ENCODE measurements at places on chromosomes 5 and 9. TPM values are rescaled to one million over a fixed set of nuclear protein-coding genes. Genes with fewer than 3 reads are reported as not detected.

DNA sequence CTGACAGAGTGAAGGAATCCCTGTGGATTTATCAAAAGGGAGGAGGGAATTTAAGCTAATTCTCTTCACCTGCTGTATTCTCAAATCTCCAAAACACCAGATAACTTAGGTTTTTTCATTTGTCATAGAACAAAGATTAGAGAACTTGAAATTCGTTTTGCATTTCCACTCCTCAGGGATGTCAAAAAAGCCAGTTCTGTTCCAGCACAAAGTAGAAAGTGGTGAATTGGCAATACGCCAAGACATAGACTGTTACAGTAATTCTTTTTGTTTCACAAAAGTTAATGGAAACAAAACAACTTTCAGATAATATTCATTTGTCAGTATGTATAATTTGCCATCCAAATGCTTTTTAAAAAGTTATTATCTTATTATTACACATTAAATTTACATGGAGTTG lies 15.0 kb downstream of the S1PR3 start:
- no peaks in the 10 kb centered on the region for H3K4me1 ChIP-seq
- no peaks in the 10 kb centered on the region for H3K36me3 ChIP-seq
- H3K27ac ChIP-seq: no peak overlapping the region
- H3K27me3 ChIP-seq: peaks cover 4% of the 10 kb centered on the region
- H3K4me3 ChIP-seq: no peak overlapping the region

IL13 gene
- total RNA-seq: not detected

DNA sequence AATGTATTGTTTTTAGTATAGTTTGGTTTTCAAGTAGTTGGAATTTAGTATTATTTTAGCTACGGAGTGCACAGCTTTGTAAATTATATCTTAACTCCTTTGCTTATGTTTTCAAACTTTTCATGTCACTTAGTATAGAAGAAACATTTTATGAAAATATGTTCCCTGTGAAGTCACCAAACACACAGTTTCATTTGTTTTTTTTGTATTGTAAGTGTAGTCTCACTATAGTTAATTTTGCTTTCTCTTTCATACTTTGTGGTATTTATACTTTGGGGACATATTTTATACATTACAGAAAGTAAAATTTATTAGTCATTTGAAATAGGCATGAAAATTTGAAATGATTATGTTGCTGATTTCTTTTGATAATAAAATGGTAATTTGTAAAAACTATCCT lies 5.0 kb downstream of the CHSY3 start:
- no peak for DNase-seq
- H3K27ac ChIP-seq: no peak overlapping the region
- H3K4me3 ChIP-seq: no peak overlapping the region
- H3K36me3 ChIP-seq: no peaks in the 10 kb centered on the region

- H3K36me3 ChIP-seq: no peaks in the 10 kb centered on the region
- peak; percentile 73 for DNase-seq
- H3K27me3 ChIP-seq: no peaks in the 10 kb centered on the region
- peaks cover 14% of the 10 kb centered on the region for H3K4me1 ChIP-seq
- peak overlapping the region; percentile 64 for H3K27ac ChIP-seq
These were observed 21.0 kb upstream of the RALGDS start for GRCh38 chr9:133141833-133142595.

- H3K27me3 ChIP-seq: no peaks in the 10 kb centered on the region
- H3K36me3 ChIP-seq: no peaks in the 10 kb centered on the region
These were observed 197.0 kb downstream of the TAF11L14 start for GRCh38 chr5:17831279-17831678.

- no peaks in the 10 kb centered on the region for H3K4me1 ChIP-seq
- no peaks in the 10 kb centered on the region for H3K27me3 ChIP-seq
- H3K4me3 ChIP-seq: no peak overlapping the region
- H3K36me3 ChIP-seq: no peaks in the 10 kb centered on the region
- no peak overlapping the region for H3K27ac ChIP-seq
- DNase-seq: no peak
These were observed 47.8 kb downstream of the PLEKHG4B start for GRCh38 chr5:139579-140442.

DNA sequence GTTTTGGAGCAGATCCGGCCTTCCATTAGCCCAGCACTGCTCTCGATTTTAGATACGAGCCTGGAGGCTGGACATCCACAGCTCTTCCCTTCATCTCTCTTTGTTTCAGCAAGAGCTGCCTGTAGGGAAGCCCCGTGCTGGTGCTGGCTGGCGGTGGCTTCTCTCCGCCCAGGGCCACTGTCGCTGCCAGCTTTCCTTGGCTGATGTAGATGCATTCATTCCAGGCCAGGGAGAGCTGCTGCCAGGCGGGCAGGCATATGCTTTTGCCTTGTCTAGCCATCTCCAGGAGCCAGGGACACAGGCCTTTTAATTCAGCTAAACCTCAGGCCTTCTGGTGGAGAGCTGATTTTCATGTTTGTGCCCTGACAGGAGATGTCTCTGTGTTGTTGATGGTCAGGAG lies 409.3 kb upstream of the CLINT1 start:
- H3K36me3 ChIP-seq: no peaks in the 10 kb centered on the region
- no peak overlapping the region for H3K4me3 ChIP-seq
- no peak overlapping the region for H3K27ac ChIP-seq
- H3K27me3 ChIP-seq: no peaks in the 10 kb centered on the region
- DNase-seq: no peak

DNA sequence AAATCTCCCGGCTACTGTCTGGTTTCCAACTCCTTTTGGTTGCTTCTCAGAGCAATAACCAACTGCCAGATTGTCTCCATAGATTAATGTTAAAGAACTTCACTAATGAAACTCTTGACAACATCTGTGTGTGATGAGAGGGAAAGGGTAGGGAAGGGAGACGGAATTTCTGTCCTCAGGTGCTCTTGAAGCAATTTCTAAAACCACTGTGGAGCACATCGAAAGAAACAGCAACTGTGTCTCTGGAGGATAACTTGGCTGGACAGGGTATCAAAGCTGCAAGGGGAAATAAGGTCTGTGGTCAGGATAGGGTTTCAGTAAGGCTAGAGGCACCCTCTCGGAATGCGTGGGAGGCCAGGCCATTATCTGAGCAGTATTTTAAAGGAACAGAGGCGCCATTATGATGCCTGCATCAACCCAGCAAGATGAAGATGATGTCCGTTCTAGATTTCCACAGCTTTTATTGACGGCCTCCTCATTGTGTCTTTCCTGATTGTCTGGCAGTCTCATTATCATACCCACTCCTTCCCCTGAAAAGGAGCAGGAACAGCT lies 76.6 kb downstream of the RORB start:
- H3K4me1 ChIP-seq: no peaks in the 10 kb centered on the region
- no peak overlapping the region for H3K4me3 ChIP-seq
- H3K36me3 ChIP-seq: no peaks in the 10 kb centered on the region
- H3K27me3 ChIP-seq: no peaks in the 10 kb centered on the region
- no peak overlapping the region for H3K27ac ChIP-seq
- DNase-seq: no peak

LCN1 gene
- not detected for total RNA-seq

- no peak for DNase-seq
- H3K27me3 ChIP-seq: no peaks in the 10 kb centered on the region
- H3K27ac ChIP-seq: no peak overlapping the region
- H3K4me3 ChIP-seq: no peak overlapping the region
- no peaks in the 10 kb centered on the region for H3K36me3 ChIP-seq
- no peaks in the 10 kb centered on the region for H3K4me1 ChIP-seq
These were observed 84.3 kb downstream of the MED27 start for GRCh38 chr9:131995382-131995781.

- H3K27ac ChIP-seq: no peak overlapping the region
- no peaks in the 10 kb centered on the region for H3K36me3 ChIP-seq
- no peak overlapping the region for H3K4me3 ChIP-seq
- no peak for DNase-seq
- H3K4me1 ChIP-seq: peaks cover 28% of the 10 kb centered on the region
These were observed 6.2 kb downstream of the TMEM8B start for GRCh38 chr9:35835216-35835632.

RNF180 gene
- not detected for total RNA-seq

- H3K4me1 ChIP-seq: no peaks in the 10 kb centered on the region
- H3K36me3 ChIP-seq: no peaks in the 10 kb centered on the region
- no peak overlapping the region for H3K27ac ChIP-seq
- H3K27me3 ChIP-seq: no peaks in the 10 kb centered on the region
- H3K4me3 ChIP-seq: no peak overlapping the region
These were observed 71.4 kb upstream of the PHYKPL start for GRCh38 chr5:178304016-178304415.

MCTP1 gene
- total RNA-seq: 2.5 TPM

SPINK6 gene
- total RNA-seq: not detected

REEP2 gene
- 0.44 TPM for total RNA-seq

DNA sequence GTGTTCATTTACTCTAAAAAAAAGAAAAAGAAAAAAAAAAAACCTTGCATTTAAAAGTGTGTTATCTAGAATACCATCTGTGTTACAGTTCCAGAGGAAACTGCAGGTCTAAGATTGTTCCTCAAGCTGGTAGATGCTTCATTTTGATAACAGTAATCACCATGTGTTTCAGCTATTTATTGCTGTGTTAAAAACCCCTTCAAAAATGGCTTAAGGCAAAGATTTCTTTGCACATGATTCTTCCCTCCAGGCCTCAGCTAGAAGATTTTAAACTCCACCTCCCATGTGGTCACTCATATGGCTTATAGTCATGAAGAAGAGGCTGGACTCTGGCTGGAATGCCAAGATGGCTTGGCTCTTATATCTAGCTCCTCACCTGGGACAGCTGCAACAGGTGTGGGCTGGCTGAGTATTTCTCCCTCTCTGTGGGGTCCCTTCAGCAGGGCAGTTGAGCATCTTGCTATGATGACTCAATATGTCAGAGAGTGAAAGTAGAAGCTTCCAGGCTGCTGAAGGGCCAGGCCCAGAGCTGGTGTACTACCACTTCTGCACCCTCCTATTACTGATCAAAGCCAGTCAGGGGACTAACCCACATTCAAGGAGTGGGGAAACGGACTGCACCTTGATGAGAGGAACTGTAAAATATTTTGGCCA lies 920.4 kb upstream of the DMAC1 start:
- no peaks in the 10 kb centered on the region for H3K27me3 ChIP-seq
- H3K4me1 ChIP-seq: no peaks in the 10 kb centered on the region
- H3K36me3 ChIP-seq: no peaks in the 10 kb centered on the region
- no peak overlapping the region for H3K4me3 ChIP-seq
- DNase-seq: no peak

CARD19 gene
- 31.9 TPM for total RNA-seq

FCHO2 gene
- 6.5 TPM for total RNA-seq

GRCh38 chr5:152593388-152593787 lies 188.3 kb upstream of the NMUR2 start:
- DNase-seq: no peak
- H3K27ac ChIP-seq: no peak overlapping the region
- H3K36me3 ChIP-seq: no peaks in the 10 kb centered on the region
- H3K4me1 ChIP-seq: no peaks in the 10 kb centered on the region

LECT2 gene
- total RNA-seq: not detected

ARL15 gene
- 25.4 TPM for total RNA-seq

PKD2L2 gene
- total RNA-seq: 0.63 TPM

DNA sequence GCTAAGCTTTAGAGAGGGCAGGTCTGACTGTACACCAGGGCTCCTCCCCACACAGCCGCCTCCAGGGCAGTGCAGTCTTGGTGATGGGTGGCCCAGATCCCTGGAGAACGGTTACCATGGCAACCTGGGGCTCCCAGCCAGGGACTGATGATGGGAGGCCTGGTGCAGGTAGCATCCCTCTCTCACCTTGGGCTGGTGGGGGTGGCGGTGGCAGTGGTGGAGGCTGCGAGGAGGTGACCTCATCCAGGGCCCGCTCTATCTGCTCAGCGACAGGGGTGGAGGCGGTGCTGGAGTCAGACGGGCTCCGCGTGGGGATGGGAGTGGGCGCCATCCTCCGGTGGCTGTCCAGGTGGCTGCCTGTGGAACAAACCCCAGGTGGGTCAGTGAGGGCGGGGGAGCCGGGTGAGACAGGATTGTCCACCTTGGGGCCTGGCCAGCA lies 12.3 kb downstream of the PRR7 start:
- H3K27ac ChIP-seq: no peak overlapping the region
- H3K36me3 ChIP-seq: no peaks in the 10 kb centered on the region
- H3K27me3 ChIP-seq: no peaks in the 10 kb centered on the region

PSD2 gene
- total RNA-seq: 0.17 TPM

DNA sequence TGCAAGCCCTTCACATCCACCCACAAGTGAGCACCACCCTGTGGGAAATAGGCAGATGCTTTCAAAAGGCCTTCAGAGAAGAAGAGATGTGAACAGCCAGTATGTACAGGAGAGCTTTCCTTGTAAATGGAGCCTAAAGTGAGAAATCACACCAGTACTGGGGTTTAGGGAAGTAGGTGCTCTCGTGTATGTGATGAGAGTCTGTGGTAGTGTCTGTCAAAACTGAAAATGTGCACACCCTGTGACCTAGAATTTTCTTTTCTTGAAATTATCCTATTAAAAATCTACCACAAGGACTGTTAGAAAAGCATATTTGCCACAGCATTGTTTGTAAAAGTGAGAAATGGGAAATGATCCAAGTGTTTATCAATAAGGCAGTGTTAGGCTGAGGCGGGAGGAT lies 16.6 kb downstream of the OTULINL start:
- no peaks in the 10 kb centered on the region for H3K36me3 ChIP-seq
- no peak overlapping the region for H3K27ac ChIP-seq
- no peak for DNase-seq
- peaks cover 28% of the 10 kb centered on the region for H3K4me1 ChIP-seq

SHOC1 gene
- not detected for total RNA-seq

GRCh38 chr5:58507715-58508114 lies 16.5 kb downstream of the GAPT start:
- peaks cover 50% of the 10 kb centered on the region for H3K4me1 ChIP-seq
- no peaks in the 10 kb centered on the region for H3K27me3 ChIP-seq
- no peak overlapping the region for H3K4me3 ChIP-seq
- peaks cover 2% of the 10 kb centered on the region for H3K36me3 ChIP-seq
- no peak for DNase-seq

DNA sequence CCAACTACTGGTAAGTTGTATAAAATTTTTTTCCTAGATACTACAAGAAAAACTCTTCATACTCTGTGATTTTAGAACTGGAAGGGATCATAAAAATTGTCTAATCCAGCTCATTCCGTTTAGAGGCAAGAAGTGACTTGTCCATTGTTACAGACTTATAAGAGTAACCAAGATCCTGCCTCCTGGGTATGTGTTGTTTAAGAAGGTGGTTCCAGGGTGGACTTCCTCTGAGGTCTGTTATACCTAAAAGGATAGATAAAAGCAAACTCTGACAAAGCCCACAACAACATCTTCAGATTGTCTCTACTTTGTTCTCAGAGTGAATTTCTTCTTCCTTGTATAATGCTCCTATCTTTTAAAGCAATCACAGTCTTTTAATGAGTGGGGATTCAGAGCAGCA lies 24.2 kb downstream of the TGFBR1 start:
- H3K4me1 ChIP-seq: peaks cover 19% of the 10 kb centered on the region
- H3K4me3 ChIP-seq: no peak overlapping the region
- no peaks in the 10 kb centered on the region for H3K27me3 ChIP-seq
- DNase-seq: no peak
- H3K27ac ChIP-seq: no peak overlapping the region

GRCh38 chr9:28792716-28793115 lies 1219.4 kb upstream of the C9orf72 start:
- no peaks in the 10 kb centered on the region for H3K4me1 ChIP-seq
- DNase-seq: no peak
- H3K27ac ChIP-seq: no peak overlapping the region
- H3K36me3 ChIP-seq: no peaks in the 10 kb centered on the region
- no peak overlapping the region for H3K4me3 ChIP-seq
- no peaks in the 10 kb centered on the region for H3K27me3 ChIP-seq

GAS1 gene
- 0.39 TPM for total RNA-seq

FOXD4L3 gene
- total RNA-seq: 0.22 TPM

GRCh38 chr5:96487859-96488258 lies 54.8 kb upstream of the PCSK1 start:
- no peaks in the 10 kb centered on the region for H3K4me1 ChIP-seq
- H3K36me3 ChIP-seq: no peaks in the 10 kb centered on the region
- no peak overlapping the region for H3K27ac ChIP-seq
- no peaks in the 10 kb centered on the region for H3K27me3 ChIP-seq
- no peak overlapping the region for H3K4me3 ChIP-seq

All from B cell (primary cell).